ENCODE measurements at places on chromosomes 11 and 22. TPM values are rescaled to one million over a fixed set of nuclear protein-coding genes. Genes with fewer than 3 reads are reported as not detected.

Gene TKFC
- 70.9 TPM for total RNA-seq

Gene KIRREL3
- 8.8 TPM for total RNA-seq

Gene HSPA8
- total RNA-seq = 1,804 TPM

Gene APOL4
- total RNA-seq = not detected

Gene C1QTNF5
- not detected for total RNA-seq

Gene OTOG
- total RNA-seq = not detected

Gene MEI1
- not detected for total RNA-seq

Gene OVCH2
- total RNA-seq = not detected

Gene SPDYC
- total RNA-seq = not detected

Gene KRTAP5-2
- not detected for total RNA-seq

Gene TSKU
- total RNA-seq = 202 TPM

Gene RFPL2
- total RNA-seq = 0.30 TPM

Gene GLB1L2
- total RNA-seq = 1.8 TPM

Gene RFPL3
- total RNA-seq = not detected

Gene RAB36
- total RNA-seq = 6.6 TPM

Gene IFITM10
- 1.0 TPM for total RNA-seq

Gene RIMBP3B
- 0.71 TPM for total RNA-seq

Gene TMPRSS6
- not detected for total RNA-seq

Gene AIFM3
- total RNA-seq = 2.1 TPM

Gene MPST
- total RNA-seq = 36.7 TPM
